ENCODE measurements at places on chromosomes 5 and 9. TPM values are rescaled to one million over a fixed set of nuclear protein-coding genes. Genes with fewer than 3 reads are reported as not detected.

DNA sequence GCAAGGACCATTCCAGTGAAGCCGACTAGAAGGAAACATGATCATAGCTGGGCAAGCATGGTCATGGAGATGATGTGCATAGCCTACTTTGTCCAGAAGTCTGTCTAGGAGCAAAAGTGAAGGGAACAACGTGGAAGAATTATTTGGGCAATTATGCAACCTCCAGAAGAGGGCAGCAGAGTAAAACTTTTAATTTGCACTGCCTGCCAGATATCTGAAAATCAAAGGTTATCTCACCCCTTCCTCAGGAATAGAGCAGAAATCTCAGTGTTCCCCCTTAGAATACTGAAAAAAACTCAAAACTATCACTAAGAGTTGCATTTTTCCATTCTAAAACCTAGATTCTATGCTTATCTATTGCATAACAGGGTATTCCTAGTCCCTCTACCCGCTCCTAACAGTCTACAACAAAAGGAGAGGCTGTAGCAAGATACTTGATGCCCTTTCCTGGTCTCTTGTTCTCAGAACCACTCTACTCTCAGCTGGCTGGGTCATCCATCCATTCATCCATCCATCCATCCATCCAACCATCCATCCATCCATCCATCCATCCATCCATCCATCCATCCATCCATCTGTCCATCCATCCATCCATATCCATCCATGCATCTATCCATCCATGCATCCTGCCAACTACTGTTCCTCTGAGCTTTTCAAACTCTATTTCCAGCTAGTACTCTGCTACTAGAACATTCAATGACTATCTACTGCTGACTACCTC, 8.4 kb upstream of the SETD9 start:
- DNase-seq = peak; percentile 54

Gene PSD2
- total RNA-seq = not detected

DNA sequence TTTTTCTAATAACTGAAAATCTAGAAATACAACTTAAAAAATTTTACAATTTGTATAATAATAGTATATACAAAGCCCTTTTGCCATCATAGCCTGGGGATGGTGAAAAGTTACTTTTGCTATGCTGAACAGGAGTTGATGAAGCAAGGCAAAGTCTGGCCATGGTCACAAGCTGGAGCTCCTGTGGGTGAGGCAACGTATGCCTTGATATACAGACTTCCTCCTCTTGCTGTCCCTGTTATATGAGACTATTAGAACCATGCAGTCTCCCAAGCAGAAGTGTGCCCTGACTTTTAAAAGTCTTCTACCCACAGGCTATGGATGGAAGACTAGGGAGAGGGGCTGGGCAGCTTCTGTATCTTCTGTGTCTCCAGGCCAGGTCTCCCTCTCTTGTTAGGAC, 15.7 kb downstream of the FAM151B start:
- no peak for DNase-seq

DNA sequence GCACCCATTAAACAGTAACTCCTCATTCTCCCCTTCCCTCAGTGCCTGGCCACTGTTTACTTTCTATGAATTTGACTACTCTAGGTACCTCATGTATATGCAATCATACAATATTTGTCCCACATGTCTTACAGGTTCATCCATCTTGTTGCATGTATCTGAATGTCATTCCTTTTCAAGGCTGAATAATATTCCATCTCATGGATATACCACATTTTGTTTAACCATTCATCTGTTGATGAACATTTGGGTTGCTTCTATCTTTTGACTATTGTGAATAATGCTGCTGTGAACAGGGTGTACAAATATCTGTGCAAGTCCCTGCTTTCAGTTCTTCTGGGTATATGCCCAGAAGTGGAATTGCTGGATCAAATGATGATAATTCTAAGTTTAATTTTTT, 40.9 kb downstream of the INIP start:
- no peak for DNase-seq

DNA sequence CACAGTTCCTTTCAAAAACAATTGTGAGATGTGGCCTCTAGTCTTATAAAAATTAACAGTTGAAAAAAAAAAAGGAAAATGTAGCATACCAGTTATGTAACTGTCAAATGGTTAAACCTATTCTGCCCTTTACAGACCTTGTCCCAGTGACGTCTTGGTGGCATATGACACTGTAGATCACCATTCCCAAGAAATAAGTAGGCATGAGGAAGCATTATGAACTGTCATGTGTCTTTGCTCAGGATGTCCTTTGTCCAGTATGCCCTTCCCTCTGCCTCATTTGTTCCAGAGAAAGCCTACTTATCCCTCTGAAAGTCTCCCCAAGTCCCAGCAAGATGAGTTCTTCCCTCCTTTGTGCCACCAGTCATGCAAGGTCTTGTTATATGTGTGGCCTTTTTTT, 63.2 kb downstream of the PAM start:
- DNase-seq = no peak

- no peak for DNase-seq
Observed at GRCh38 chr5:29794141-29794787, 1399.2 kb upstream of the CDH6 start.

Gene RECK
- 0.54 TPM for total RNA-seq

DNA sequence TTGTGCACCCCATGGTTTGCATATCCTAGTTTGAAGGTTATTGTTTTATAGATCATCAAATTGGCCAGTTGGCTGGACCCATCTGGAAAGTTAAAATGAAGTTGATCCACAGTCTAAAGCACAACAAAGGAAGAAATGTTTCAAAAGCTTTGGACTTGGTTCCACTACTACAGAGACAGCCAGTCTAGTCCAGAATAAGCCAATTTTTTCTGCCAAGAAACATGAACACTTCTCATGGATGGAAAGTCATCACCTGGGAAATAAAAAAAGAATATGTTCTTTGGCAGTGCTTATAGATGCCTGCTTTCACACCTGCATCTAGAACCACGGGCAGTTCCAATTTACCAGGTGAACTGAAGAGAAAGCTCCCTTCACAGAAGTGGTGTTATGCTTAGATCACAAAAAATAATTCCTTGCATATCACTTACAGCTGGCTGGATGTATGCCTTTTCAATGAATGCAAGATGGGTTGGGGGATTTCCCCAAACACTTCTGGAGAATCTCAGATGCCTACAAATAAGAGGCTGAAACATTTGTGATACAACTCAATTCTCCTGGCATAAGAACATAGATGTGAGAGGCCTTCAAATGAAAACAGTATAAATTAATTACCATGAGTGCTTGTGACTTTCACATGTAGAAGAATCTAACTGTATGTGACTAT, 26.9 kb downstream of the C9 start:
- DNase-seq = no peak

- no peak for DNase-seq
Observed at GRCh38 chr5:171571663-171572062, 152.2 kb downstream of the FGF18 start.

DNA sequence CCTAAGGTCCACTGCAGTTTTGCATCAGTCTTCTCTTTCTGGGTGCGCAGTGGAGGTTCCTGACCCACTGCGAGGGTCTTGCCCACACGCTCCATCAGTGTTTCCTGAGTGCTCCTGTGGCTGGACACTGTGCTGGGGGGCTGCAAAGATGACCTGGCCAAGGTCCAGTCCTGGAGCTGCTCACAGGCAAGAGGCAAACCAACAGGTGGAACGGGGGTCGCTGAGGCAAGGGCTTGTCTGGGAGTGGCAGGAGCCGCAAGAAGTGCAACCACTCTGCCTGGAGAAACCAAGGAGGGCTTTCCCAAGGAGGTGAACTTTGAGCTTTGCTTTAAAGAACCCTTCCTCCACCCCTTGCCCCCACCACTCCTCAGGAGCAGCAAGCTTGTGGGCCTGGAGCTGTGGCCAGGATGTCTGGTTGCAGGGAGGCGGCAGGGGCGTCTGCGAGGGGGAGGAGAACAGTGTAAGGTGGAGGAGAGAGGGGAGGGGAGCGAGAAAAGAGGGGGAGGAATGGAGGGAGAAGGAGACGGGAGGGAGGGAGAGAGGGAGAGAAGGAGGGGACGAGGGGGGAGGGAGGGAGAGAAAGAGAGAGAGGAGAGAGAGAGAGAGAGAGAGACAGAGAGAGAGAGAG, 444 bp upstream of the CPLX2 start:
- no peak for DNase-seq

- no peak for DNase-seq
Observed at GRCh38 chr5:25694801-25695200, 1050.0 kb upstream of the CDH10 start.

DNA sequence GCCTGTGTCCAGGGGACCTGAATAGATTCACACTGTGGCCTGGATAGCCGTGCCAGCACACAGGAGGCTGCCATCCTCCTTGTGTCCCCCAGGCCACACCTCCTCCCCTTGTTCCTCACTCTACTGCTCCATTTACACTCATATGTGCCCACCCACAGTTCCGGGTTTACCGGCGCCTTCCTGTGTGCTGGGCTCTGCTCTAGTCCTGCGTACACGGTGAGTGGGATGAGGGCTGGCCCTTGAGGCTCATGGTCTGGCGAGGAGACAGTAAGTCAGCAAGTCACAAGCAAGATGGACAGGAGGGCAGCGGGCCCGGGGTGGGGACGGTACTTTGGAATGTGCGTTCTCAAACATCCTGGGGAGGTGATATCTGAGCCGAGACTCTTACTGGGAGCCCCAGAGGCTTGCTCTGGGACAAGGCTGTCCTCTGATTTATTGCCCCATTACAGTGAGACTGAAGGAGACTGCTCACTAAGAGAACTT, 32.4 kb upstream of the NXNL2 start:
- no peak for DNase-seq

- DNase-seq = no peak
Observed at GRCh38 chr9:93895535-93895934, 59.6 kb downstream of the BARX1 start.

DNA sequence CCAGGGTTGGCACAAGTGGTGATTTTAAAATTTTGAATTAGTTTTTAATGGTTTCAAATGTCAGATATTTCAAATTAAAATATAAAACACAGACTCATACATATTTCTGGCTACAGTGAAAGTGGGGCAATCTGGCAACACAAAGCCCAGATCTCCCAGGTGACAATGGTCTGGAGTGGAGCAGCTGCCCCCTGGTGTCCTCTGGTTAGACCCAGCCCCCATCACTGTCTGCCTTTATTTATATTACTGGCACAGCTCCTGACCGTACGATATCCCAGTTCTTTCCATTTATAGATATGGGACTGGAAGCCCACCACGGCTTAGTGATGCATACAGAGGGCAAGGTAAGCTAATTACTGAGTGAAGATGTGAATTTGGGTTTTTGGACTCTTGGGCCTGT, 37.3 kb downstream of the MACIR start:
- DNase-seq = no peak

Gene COL23A1
- not detected for total RNA-seq

DNA sequence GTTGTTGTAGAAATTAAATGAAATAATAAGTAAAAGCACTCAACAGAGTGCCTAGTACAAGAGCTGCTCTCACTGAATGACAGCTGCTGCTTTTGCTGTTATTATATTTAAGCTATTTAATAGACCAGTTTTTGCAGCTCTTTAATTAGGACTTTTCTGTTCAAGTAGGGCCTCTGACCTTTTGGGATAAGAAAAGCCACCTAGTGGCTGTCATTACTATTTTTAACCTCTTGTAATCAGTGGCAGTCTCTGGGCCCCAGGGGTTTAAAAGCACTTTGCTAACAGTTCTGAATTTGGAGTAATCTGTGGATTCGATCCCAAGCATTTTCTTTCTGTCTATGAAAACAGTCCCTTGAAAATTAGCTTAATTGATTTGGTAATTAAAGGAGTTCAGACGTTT, 121.1 kb downstream of the NUDT12 start:
- DNase-seq = no peak

DNA sequence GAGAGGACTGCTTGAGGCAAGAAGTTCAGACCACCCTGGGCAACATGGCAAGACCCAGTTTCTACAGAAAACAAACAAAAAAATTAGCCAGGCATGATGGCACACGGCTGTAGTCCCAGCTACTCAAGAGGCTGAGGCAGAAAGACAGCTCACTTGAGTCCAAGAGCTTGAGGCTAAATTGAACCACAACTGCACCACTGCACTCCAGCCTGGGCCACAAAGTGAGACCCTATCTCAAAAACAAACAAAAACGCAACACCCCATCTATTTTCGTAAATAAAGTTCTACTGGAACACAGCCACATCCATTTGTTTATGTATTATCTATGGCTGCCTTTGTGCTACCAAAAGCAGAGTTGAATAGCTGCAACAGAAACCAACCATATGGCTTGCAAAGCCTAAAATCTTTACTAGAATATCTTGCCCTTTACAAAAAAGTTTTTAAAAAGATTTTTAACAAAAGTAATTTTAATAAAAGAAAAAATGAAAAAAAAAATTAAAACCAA, 67.5 kb downstream of the SETX start:
- no peak for DNase-seq

Gene EQTN
- not detected for total RNA-seq

All from Calu3 (cell line).